Testis (tissue), 5 donors: ENCODE measurements at places on chromosomes 2 and 18.

GRCh38 chr2:212299943-212300342, 238.7 kb downstream of the ERBB4 start:
- H3K4me3 ChIP-seq = no peak overlapping the region
- H3K36me3 ChIP-seq = no peaks in the 10 kb centered on the region
- DNase-seq = no peak

GRCh38 chr2:105371810-105372209, 27.0 kb downstream of the FHL2 start:
- peak overlapping the region; percentile 65 for H3K27ac ChIP-seq
- peak; percentile 14 for DNase-seq
- no peaks in the 10 kb centered on the region for H3K36me3 ChIP-seq
- peaks cover 64% of the 10 kb centered on the region for H3K4me1 ChIP-seq
- no peaks in the 10 kb centered on the region for H3K27me3 ChIP-seq

- no peaks in the 10 kb centered on the region for H3K36me3 ChIP-seq
- DNase-seq = no peak
- H3K27me3 ChIP-seq = no peaks in the 10 kb centered on the region
- no peak overlapping the region for H3K27ac ChIP-seq
- H3K4me1 ChIP-seq = no peaks in the 10 kb centered on the region
Measured at GRCh38 chr2:46720592-46721185, 194.9 kb downstream of the MCFD2 start.

- no peaks in the 10 kb centered on the region for H3K27me3 ChIP-seq
- no peaks in the 10 kb centered on the region for H3K36me3 ChIP-seq
- no peak for DNase-seq
- H3K4me1 ChIP-seq = peaks cover 6% of the 10 kb centered on the region
- H3K4me3 ChIP-seq = no peak overlapping the region
Measured at GRCh38 chr18:59884351-59884750, 15.4 kb upstream of the PMAIP1 start.

GRCh38 chr2:104758199-104758620, 95.7 kb upstream of the POU3F3 start:
- H3K27ac ChIP-seq = no peak overlapping the region
- no peak overlapping the region for H3K4me3 ChIP-seq
- H3K27me3 ChIP-seq = no peaks in the 10 kb centered on the region
- no peak for DNase-seq

- no peaks in the 10 kb centered on the region for H3K27me3 ChIP-seq
- no peaks in the 10 kb centered on the region for H3K36me3 ChIP-seq
- H3K27ac ChIP-seq = no peak overlapping the region
- no peak overlapping the region for H3K4me3 ChIP-seq
Measured at GRCh38 chr18:22452226-22452668, 34.5 kb upstream of the CTAGE1 start.

- H3K4me1 ChIP-seq = no peaks in the 10 kb centered on the region
- H3K27me3 ChIP-seq = no peaks in the 10 kb centered on the region
- no peak overlapping the region for H3K27ac ChIP-seq
- H3K4me3 ChIP-seq = no peak overlapping the region
- DNase-seq = no peak
- H3K36me3 ChIP-seq = no peaks in the 10 kb centered on the region
Measured at GRCh38 chr2:209389171-209389618, 34.7 kb upstream of the MAP2 start.

DNA sequence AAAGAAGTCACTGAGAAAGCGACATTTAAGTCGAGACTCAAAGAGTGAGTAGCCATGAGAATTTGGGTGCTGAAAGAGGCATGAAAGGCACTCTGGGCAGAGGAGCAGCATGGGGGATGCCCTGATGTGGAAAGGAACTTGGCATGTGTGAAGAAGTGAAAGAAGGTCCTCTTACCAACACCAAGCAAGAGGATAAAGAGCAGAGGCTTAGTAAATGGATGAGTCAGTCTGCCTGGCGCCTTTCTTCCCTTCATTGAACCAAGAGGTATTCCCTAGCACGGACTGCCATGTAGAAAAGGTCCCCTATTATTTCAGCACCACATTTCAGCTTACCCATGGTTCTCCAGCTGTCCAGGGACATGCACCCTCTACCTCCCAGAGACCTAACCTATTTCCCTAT, 221.1 kb upstream of the NRP2 start:
- H3K27ac ChIP-seq = no peak overlapping the region
- no peaks in the 10 kb centered on the region for H3K4me1 ChIP-seq
- no peak overlapping the region for H3K4me3 ChIP-seq

- no peaks in the 10 kb centered on the region for H3K36me3 ChIP-seq
- no peaks in the 10 kb centered on the region for H3K27me3 ChIP-seq
- H3K27ac ChIP-seq = no peak overlapping the region
- H3K4me1 ChIP-seq = peaks cover 22% of the 10 kb centered on the region
- H3K4me3 ChIP-seq = no peak overlapping the region
Measured at GRCh38 chr18:9827793-9828505, 57.8 kb upstream of the TXNDC2 start.

DNA sequence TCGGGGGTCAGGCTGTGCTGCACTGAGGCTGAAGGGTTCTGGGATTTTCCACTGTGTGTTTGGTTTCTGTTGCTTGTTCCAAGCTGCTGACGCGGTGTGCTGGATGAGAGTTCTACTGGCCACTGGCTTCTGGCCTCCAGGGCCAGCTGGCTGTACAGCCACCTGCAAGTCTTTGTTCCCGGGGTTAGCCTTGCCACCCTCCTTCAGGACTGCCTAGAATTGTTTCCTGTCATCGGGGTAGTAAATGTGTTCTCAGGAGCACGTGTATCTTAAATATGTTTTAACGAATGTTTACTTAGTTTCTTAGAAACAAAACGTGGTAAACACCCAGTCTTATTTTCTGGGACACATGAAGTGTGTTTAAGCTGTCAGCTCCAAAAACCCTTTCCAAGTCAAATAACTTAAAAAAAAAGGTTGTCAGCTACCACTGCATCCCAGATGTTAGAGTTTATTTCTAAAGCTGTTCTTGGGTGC, 231.2 kb downstream of the AGAP1 start:
- no peaks in the 10 kb centered on the region for H3K27me3 ChIP-seq
- peaks cover 4% of the 10 kb centered on the region for H3K4me1 ChIP-seq
- no peaks in the 10 kb centered on the region for H3K36me3 ChIP-seq
- DNase-seq = peak; percentile 68

- H3K36me3 ChIP-seq = no peaks in the 10 kb centered on the region
- H3K27ac ChIP-seq = no peak overlapping the region
- no peak for DNase-seq
- no peaks in the 10 kb centered on the region for H3K4me1 ChIP-seq
Measured at GRCh38 chr18:74702950-74703349, 105.3 kb downstream of the ZNF407 start.
